Activated CD8-positive, alpha-beta T cell treated with anti-CD3 and anti-CD28 coated beads, Interleukin-2, amount 10 ng/mL, durations not matched to agents 7 days and 5 days (primary cell): ENCODE measurements at places on chromosomes 5 and 9.
A peak's percentile ranks its signal among the peaks of the same experiment; 100 is the strongest.

GRCh38 chr9:1001838-1002237 is 25.4 kb downstream of the DMRT3 start:
- DNase-seq: no peak

GRCh38 chr9:130200038-130200849 is 28.0 kb downstream of the NCS1 start:
- DNase-seq: no peak

DNA sequence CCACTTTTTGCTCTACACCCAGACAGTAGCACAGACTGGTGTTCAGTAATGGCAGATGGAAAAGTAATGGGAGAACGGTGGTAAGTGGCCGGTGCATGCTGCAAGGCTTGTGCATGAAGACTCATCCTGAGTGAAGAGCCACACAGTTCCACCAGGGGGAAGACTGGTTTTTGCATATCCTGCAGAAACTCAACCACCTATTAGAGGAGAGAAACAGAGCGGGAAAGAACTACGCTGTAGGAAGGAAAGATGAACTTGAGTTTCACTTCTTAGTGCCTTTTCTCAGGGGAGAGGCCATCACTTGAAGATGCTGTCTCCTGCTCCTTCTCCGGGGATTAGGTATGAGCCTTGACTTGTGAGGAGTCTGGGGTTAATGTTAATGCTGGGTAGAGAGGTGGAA is 9.4 kb upstream of the PRSS3 start:
- no peak for DNase-seq

DNA sequence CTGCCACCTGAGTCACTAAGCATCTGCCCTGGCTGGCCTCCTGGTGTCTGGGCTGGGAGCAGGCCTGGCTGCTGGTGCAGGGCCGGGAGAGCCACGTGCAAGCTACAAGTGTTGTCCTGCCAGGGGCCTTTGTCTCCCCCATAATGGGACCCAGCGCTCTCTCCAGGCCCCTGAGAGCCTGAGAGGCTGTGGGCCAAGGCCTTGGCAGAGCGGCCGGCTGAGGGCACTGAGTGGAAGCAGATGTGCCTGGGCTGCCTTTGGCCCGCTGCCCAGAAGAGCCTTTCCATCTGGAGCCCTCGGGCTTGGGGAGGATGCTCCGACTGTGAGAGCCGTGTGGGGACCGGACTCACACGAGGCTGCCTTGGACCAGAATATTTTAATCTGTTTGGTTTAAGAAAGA is 185.5 kb downstream of the RGS3 start:
- DNase-seq: no peak

- DNase-seq: no peak
Measured at GRCh38 chr9:77843076-77843870, 188.3 kb downstream of the GNAQ start.

- no peak for DNase-seq
Measured at GRCh38 chr5:109645707-109646192, 44.0 kb upstream of the MAN2A1 start.

- DNase-seq: peak; percentile 56
Measured at GRCh38 chr5:142016556-142016955, 3.7 kb upstream of the GNPDA1 start.

GRCh38 chr9:20593105-20593504 is 29.2 kb downstream of the MLLT3 start:
- DNase-seq: no peak

DNA sequence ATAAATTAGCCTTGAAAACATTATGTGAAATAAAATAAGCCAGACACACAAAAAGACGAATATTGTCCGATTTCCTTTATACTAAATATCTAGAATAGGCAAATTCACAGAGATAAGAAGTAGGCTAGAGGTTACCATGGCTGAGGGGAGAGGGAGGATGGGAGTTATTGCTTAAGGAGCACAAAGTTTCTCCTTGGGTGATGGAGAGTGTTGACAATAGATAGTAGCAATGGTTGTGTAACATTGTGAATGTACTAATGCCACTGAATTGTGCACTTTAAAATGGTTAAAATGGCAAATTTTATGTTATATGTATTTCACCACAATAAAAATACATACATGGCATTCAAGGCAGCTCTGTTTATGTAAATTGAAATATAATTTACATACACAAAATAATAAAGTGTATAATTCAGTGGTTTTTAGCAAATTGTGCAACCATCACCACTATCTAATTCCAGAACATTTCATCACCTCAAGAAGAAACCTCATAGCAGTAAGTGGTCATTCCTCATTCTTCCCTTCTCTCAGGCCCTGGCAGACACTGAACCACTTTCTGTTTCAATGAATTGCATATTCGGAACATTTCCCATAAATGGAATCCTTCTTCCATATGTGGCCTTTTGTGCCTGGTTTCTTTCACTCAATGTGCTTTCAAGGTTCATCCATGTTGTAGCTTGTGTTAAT is 59.2 kb downstream of the NDST1 start:
- no peak for DNase-seq

DNA sequence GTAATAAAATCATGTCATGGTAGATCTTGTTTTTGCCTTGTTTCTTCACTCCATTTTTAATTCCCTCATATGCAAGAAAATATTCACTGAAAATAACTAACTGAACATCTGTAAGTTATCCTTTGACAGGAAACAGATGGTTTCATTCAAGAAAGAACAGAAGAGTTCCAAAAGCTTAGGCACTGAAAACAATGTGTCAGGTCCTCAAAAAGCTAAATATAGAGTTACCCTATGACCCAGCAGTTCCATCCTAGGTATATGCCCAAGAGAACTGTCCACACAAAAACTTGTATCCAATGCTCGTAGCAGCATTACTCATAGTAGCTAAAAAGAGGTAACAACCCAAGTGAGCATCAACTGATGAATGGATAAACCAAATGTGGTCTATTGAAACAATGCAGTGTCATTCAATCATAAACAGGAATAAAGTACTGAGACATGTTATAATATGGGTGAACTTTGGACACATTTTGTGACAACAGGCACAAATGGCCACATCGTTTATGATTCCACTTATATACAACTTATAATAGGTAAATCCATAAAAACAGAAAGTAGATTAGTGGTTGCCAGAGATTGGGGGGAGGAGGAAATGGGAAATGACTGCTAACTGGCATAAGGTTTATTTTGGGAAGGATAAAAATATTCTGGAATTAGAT is 231.0 kb downstream of the FRMD3 start:
- DNase-seq: no peak

DNA sequence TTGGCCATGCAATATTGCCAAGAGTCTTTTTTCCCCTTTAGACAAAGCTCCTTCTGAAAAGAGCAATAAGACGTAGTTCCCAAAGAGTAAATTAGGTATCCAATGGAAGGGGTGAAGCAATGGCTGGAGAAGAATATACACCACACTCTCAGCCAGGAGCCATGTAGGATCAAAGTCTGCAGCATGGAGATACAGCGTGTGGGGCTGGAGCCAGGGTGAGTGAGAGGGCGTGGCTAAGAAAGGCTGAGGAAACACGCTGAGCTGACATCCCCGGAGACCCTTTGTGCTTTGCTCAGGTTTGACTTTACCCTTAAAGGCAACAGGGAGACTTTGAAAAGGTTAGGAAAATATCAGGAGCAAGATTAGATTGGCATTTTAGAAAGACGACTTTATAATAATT is 87.1 kb upstream of the ELL2 start:
- DNase-seq: no peak

DNA sequence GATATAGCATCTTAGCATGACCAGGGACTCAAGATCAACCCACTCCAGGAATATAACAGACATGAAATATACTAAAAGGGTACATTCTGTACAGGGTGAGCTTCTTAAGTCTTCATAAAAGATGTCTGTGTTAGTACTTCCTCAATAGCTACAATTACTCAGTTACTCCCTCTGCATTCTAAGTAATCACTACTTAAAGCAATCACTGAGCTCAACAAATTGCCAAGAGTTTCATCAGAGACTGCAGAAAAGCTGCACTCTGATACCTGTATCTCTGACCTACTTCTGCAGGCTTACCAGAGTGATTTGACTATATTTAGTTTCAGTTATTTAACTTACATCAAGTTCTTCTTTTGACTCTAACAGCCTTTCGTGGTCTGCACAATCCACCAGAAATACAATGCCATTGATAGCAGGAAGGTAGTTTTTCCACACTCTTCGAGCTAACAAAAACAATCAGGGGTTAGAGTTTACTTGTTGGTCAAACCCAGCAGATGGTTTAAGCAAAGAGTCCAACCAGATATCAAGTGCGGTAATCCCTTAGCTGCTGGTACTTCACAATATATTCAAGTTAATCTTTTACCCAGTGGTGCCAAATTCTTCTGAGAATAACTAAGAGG is 23.3 kb downstream of the SAR1B start:
- DNase-seq: no peak

DNA sequence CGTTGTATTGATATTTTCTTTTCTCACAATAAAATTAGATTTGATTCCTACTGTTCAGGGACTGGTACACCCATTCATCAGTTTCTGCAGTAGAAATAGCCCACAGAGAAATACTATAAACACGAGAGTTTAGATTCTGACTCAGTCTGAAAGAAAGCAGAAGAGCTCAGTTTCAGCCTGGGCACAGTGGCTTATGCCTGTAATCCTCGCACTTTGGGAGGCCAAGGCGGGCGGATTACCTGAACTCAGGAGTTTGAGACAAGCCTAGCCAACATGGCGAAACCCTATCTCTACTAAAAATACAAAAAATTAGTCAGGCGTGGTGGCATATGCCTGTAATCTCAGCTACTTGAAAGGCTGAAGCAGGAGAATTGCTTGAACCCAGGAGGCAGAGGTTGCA is 8.6 kb downstream of the ITK start:
- DNase-seq: peak; percentile 41

- no peak for DNase-seq
Measured at GRCh38 chr9:3054017-3054586, 210.2 kb upstream of the PUM3 start.

GRCh38 chr5:88877826-88878225 is 5.2 kb downstream of the MEF2C start:
- DNase-seq: no peak

DNA sequence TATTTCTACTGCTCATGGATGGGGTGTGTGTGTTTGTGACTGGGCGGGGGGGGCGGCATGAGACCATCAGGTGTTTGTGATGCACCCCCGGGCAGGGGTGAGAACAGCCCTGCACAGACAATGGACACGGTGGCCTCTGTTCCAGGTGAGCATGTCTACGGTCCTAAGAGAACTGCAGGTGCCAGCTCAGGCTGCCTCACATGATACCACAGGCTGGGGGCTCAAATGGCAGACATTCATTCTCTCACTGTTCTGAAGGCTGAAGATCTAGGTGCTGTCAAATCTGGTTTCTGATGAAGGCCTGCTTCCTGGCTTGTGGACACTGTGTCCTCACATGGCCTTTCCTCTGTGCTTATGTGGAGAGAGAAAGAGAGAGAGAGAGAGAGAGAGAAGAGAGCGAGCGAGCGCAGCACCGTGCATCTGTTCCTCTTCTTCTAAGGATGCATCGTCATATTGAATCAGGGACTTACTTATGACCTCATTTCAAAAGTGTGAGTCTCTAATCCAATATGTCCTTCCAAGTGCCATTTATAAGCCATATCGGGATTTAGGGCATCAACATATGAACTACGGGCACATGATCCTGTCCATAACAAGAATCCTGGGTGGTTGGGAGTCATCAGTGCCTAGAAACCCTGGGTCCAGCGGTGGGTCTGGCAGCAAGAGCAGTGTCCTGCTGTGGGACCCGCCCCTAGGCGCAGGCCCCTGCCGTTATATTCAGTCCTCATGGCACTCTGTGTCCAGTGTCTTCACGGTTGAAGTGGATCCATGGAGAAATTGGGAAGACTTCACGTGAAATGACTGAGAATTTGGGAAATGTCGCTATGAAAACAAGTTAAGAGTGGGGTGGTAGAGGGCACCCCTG is 42.5 kb downstream of the NXNL2 start:
- no peak for DNase-seq

DNA sequence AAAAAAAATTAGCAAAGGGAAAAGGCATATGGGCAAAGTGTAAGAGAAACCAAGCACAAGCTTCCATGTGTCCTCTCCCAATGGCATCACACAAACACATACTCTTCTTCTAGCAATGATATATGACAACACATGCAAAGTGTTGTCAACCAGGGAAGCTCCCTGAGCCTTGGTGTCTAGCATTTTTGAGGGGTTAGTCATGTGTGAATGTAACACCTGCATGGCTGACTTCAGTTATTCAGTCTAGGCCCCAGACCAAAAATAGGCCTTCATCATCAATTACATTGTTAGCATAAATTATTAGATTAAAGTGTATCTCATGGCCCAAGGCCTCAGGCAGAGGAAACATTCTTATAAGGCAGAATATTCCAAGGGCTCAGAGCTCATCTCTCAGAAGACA is 450.0 kb downstream of the TLE1 start:
- DNase-seq: no peak

DNA sequence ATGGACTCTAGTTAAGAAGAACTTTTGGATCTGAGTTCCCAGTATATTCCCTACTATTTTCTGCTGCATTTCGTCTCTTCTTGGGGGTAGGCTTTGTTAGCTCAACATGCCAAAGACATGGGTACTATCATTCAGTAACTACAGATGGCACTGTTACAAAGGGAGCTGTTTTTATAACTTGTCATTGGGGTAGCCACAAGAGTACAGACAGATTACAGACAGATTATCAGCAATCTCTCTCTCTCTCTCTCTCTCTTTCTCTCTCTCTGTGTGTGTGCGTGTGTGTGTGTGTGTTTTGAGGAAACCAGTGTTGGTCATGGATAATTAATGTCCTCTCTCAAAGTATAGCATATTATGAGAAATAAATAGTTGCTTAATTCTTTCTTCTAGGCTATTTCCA is 116.1 kb downstream of the WDR70 start:
- DNase-seq: no peak

- no peak for DNase-seq
Measured at GRCh38 chr5:107484281-107484680, 186.5 kb downstream of the EFNA5 start.

DNA sequence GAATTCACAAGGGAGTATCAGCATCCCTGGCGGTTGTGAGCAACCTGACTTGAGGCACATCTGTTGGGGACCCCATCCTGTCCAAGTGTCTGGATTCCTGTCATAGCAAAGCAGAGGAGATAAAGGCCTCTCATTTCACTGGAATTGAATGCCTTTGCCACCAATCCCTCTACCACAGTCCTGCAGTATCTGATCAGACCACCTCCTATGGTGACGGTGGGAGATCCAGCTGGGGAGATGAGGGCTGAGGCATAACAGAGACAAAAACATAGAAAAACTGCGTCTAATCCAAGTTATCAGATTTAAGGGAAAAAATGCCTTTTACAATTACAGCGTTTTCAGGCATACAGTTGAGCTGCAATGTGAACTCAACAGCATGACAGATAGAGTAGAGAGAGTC is 160.7 kb upstream of the TRPC7 start:
- DNase-seq: no peak

DNA sequence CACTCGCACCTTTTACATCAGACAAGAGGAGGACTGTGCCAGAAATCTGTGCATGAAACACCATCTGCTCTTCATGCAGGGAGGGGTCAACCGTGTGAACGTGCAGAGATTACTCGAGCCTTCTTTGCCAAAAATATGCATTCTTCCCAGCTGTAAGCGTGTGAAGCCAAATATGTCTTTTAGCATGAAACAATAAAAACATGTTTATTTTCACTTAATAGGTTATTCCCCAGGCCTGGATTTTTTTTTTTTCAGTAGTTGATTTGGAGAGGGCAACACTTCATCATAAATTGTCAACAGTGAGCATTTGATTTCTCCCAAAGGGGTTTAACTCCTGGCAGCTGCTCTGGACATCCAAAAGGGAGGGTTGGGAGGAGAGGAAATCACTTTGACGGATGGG is 23.8 kb downstream of the PLAC8L1 start:
- no peak for DNase-seq

GRCh38 chr5:120545007-120545406 is 80.9 kb downstream of the PRR16 start:
- DNase-seq: no peak
